ENCODE measurements at places on chromosomes 5 and 9.

GRCh38 chr5:147448766-147449165 is 61.1 kb downstream of the DPYSL3 start:
- DNase-seq: peak; percentile 44

DNA sequence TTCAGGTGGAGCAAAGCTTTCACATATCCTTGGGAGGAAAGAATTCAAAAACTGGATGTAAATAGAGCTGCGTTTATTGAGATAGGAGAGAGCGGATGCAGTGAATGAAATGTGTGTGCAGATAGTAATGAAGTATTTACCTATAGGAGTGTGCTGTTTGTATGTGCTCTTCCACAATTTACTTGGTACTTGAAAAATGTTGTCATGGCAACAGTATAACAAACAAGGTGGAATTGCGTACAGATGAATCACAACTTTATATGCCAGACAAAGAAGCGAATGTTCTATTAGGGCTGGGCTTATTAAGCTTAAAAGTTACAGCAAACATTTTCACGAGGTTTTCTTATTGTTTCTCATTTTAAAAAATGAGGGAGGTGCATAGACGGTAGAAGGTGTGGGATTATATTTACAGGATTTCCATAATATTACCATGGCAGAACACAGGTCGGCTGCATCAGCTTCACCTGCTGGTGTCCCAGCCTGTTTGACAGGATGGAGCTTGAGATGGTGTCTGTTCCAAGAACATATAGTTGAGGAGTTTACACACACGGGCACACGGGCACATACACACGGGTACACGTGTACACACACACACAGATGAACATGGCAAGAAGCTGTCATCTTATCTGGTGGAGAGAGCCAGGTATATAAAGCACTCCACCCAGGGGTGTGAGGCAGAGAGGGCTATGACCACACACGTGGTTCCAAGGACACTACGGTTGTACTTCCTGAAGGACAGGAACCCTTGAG is 155.7 kb downstream of the RMI1 start:
- peak; percentile 39 for DNase-seq

DNA sequence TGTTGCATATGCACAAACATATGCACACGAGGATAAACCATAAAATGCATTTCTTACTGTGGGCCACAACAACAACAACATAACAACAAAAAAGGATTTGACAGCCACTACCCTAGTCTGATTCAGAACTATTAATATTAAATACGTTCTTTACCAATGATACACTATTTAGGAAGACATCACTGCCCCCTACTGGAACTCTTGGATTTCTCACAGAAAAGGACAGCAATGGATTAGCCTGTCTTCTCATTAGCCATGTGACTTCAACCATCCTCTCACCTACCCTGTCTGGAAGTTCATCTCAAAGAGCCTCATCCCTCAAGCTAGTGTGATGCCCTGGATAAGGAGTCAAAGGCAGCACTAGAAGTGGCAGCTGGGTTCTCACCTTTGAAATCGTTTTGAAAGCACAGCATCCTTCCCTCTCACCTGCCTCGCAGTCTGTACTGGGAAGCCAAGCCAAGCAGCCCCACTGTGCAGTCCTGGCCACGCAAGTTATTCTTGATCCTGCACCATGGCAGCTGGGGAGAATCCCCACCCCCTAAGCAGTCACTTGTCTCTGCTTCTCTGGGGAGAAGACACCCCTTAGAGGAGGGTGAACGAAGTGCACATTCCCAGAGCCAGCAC is 64.6 kb downstream of the SH3TC2 start:
- DNase-seq: peak; percentile 49

DNA sequence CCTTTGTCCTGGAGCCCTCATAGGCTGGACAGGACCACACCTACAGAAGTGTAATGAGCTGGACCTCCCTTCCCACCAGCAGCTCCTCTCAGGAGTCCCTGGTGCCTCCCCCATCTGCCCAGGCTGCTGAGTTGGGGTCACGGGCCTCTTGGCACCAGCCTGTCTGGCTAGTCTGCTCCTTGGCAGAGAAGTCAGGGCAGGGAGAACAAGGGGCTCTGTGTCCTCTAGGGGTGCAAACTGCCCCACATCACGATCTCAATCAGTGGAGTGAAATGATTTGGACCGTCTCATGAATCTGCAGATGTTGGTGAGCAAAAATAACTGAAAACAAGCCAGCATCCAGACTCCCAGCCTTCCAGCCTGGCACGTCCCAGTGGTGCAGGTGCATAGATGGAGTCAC is 14.9 kb upstream of the GFPT2 start:
- no peak for DNase-seq

DNA sequence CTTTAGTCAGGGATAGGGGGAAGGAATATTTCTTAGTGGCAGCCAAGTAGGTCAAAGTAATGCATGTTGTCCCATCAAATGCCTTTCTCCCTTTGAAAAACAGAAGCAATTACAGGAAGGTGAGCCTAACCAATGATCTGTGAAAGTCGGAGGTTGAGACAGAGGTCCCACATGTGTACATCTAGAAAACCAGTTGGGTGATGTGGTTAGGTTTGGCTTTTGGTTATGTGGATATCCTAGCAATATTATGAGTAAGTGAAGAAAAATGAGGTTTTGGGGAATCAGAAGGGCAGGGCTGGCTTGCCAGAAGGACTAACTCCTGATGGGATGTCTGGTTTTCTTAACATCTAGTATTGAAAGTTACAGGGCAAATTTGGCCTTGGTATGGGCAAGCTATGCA is 63.4 kb upstream of the PALM2AKAP2 start:
- no peak for DNase-seq

DNA sequence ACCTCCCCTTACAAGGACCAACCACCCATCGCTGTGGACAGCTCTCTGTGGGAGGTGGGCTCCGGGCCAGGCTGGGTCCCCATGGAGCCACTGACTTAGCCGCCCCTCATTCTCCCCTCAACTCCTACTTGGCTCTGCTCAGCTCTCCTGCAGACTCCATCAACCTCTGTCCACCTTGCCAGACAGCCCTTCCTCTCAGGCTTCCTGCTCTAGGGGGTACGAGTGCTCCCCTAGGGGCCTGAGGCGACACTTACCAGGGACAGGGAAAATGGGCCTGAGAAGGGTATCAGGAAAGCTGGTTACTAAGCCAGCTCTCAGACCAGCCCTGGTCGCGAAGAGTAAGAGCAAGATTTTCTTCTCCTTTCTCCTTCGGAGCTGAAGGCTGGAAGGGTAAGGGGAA is 43.9 kb downstream of the SHB start:
- DNase-seq: no peak

DNA sequence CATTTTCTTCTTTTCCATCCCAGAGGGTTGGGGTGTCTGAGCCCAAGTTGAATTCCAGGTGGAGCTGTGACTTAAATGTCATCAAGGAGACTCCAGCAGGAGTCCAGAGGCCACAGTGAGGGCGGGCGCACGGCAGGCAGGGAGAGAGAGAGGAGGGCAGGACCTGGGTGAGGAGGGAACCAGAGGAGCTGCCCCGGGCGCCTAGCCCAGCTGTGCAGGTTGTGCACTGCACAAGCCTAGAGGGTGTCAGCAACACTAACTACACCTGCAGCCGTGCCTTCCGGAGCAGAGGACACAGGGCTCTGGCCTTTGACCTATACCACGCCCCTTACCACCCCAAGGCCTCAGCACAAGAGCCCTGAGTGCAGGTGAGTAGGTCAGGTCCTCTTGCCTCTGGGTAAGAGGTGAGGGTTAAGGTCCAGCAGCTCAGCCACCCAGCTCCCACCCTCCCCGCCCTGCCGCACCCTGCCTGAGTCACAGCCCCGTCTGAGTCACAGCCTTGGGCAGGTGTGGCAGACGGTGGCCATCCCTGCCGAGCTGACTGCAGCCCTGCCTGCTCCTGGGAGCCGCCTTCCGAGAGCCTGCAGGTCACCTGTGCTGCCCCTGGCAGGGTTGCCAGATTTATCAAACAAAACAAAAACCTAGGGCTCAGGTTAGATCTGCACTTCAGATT is 6.4 kb upstream of the AGPAT2 start:
- peak; percentile 73 for DNase-seq

DNA sequence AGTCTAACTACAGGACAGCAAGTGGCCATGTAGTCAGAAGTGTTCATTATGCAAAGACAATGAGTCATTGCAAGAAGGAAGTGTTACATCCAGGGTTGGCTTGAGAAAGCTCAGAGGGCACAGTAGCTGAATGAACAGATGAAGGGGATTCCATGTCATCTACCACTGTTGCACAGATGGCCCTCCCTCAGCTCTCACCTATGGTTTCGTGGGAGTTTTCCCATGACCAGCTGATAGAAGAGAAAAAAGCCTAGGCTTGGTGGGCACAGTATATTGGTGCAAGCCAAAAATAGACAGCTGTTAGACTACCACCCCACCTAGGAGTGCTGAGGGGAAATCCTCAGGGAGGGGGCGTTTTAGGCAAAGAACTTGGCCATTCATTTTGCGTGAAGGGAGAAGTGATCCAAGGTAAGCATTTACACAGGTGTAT is 217.0 kb downstream of the DMRT2 start:
- DNase-seq: no peak

DNA sequence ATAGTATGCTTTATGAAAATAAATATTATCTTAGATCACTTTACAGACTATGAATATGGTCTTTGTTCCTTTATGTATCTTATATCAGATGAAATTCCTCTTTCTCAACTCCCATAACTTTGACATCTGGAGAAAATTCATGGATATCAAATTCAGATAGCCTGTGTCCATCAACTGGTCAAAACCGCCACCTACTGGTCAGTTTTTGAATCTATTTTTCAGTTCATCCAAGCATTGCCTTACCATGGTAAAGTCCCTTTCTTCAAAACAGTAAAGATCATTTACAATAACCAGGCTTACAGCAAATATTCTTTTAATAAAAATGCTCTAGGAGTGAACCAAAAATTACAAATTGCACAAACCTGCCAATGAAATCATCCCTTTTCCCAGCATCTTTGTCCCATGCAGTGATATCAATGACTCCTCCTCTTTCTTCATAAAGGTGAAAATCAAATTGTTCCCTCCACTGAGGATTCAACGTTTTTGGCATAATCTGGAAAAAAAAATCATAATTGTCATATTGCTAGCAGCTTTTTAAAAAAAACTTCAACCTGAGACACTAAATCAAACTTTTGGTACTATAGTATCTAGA is 290.5 kb downstream of the SLF1 start:
- no peak for DNase-seq

DNA sequence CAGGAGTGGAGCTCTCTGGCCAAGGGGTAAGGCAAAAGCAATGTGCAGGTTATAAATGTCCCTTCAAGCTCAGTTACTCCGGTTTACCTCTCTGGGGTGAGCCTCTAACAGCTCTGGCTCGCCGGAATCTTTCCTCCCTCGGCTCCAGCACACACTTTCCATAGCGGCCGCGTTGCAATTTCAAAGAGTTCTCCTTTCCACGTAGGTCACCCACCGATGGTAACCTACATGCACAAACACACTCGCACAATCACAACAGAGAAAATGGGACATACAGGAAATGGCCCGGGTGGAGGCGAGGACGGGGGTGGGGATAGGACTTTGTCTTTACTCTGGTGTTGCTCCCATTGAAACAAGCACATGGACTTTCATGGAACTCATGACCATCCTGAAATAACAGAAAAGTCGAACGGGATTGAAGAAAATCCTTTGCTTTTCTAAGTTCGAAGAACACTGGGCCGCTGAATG is 1.2 kb downstream of the LHFPL2 start:
- no peak for DNase-seq

DNA sequence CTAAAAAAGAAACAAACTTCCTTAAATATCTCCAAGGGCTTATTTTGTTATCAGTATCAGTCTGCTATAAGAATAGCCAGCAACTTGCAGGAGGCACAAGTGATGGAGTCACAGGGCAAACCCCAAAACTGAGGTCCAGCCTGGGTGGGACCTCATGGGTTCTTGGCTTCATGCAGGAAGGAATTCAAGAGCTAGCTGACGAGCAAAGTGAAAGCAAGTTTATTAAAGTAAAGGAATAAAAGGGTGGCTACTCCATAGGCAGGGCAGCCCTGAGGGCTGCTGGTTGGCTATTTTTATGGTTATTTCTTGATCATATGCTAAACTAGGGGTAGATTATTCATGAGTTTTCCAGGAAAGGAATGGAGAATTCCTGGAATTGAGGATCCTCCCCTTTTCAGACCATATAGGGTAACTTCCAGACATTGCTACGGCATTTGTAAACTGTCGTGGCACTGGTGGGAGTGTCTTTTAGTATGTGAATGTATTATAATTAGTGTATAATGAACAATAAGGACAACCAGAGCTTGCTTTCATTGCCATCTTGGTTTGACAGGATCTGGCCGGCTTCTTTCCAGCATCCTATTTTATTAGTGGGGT is 231.9 kb downstream of the ADAMTSL1 start:
- no peak for DNase-seq

DNA sequence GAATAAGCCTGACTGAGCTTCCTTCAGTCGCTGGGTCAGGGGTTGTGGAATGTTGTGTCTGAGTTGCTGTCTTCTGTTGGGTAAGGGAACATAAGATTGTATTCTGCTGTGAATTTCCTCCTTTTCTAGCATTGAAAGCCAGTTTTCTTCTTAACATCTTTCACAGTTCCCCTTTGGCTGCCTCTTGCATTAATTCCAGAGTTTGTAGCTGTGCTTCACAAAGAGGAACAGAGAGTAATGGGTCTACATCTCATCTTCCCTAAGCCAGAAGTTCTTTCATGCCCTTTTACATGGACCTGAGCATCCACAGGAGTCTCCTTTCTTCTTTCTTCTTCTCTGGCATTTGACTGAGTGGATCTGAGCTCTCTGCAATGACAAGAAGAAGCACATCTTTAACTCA is 686.8 kb downstream of the KCTD16 start:
- DNase-seq: no peak

DNA sequence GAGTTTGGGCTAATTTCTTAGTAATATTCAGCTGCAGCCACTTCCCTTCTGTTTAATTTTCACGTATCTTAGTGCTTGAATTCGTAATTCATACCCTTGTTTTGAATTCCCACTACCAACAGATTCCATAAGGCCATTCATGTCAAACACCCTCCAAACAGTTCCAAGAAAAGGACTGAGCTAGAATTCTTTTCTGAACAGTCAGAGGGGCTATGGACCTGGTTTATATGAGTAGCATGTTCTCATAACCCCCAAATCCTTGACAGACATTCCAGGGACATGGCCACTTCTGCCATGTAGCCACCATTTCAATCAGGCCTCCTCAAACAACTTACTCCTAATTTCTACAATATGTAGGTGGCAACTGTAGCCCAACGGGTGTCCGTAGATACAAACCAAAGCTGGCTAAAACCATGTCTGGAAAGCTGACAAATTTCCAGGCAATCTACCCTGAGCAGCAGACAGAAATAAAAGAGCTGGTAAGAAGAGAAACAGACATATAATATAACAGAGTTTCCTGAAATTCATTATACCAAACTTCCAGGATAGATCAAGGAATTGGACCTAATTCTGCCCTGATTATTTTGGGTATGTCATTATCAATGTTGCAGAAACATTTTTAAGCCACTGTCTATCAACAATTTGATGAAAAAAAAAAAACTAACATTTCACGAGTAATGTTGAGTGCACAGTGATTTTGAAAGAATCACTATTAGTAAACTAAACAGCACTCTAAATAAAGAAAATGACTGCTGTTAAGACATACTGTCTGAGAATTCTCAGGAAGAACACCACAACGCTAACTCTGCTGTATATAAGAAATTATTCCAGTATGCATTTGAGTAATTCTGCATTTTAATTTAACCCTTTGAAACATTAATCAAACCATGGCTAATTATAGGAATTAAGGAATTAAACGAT is 40.7 kb downstream of the EBF1 start:
- no peak for DNase-seq
